ENCODE measurements at places on chromosomes 11 and 22.

DNA sequence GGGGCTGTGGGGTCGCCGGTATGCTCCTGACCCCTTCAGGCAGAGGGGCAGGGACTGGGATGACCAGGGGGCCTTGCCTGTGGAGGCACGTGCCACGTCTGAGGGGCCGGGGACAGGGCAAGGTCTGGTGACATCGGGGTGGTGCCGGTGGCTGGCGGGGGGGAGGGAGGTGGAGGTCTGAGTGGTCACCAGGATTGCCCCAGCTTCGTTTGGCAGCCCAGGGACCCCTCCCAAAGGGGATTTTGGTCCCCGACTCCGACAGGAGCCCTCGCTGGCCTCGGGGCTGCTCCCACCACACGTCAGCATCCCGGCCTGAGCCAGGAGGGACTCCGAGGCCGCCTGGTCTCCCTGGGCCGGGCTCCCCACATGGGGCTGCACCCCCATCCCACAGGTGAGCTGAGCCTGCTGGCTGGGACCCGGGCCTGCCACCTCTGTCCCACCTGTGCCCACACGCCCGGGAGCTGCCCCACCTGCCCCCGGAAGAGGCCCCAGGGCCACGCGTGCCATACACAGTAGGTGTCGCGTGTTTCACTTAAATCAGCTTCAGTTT is 1.1 kb upstream of the MUC6 start:
- H3K36me3 ChIP-seq: no peaks in the 10 kb centered on the region
- no peak overlapping the region for H3K27ac ChIP-seq
- no peaks in the 10 kb centered on the region for H3K4me1 ChIP-seq
- no peak for DNase-seq
- no peaks in the 10 kb centered on the region for H3K27me3 ChIP-seq

DNA sequence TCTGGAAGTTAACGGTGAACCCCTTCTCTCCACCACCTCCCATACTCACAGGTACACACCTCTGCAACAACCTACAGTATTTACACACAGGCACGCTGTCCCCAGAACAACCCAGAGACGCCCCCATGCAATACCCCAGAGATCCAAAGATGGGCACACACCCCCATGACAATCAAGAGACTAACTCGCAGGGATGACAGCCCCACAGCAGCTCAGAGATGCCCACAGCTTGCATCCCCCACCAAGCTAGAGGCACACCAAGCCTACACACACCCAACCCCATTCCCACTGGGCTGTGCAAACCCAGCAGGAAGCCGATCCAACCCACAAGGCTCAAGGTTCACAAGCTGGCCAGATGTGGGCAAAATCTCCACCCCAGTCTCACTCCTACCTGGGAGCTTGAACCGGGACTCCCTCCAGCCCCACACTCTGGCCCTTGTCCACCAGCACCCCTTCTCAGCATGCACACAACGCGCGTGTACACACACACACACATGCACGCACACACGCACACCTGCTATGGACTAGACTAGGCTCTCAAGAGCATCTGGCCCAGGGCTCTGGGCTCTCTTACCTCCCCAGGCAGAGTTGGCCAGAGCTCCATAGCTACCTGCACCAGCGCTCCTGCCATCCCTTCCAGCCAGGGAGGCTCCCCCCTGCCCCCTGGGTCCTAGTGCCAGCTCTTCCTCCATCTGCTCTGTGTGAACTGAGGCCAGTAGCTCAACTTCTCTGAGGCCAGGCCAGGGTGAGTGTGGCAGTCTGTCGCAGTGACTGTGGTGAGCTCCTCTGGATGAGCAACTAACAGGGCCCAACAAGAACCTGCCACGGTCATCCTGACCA is 11.5 kb downstream of the STARD10 start:
- no peaks in the 10 kb centered on the region for H3K36me3 ChIP-seq
- peaks cover 17% of the 10 kb centered on the region for H3K4me1 ChIP-seq
- DNase-seq: no peak
- H3K27ac ChIP-seq: no peak overlapping the region

DNA sequence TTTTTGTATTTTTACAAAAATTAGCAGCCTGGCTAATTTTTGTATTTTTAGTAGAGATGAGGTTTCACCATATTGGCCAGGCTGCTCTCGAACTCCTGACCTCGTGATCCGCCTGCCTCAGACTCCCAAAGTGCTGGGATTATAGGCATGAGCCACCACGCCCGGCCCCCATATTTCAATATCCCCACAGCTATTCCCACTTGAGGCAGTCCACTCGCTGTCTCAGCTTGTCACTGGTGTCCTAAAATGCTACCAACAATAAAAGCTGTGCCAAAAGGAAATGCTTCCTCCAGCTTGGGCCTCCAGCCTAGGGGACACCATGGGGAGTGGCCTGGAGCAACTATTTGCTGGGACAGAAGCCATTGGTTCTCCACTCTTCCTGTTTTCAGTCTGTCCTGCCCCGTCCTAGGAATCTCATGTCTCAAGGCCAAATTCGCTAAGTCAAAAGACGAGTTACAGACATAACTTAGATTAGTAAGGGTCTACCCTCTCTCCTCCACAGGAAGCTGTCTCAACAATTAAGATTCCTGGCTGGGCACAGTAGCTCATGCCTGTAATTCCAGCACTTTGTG is 7.3 kb upstream of the SPINDOC start:
- DNase-seq: no peak
- no peaks in the 10 kb centered on the region for H3K27me3 ChIP-seq
- H3K4me3 ChIP-seq: no peak overlapping the region
- no peaks in the 10 kb centered on the region for H3K36me3 ChIP-seq

DNA sequence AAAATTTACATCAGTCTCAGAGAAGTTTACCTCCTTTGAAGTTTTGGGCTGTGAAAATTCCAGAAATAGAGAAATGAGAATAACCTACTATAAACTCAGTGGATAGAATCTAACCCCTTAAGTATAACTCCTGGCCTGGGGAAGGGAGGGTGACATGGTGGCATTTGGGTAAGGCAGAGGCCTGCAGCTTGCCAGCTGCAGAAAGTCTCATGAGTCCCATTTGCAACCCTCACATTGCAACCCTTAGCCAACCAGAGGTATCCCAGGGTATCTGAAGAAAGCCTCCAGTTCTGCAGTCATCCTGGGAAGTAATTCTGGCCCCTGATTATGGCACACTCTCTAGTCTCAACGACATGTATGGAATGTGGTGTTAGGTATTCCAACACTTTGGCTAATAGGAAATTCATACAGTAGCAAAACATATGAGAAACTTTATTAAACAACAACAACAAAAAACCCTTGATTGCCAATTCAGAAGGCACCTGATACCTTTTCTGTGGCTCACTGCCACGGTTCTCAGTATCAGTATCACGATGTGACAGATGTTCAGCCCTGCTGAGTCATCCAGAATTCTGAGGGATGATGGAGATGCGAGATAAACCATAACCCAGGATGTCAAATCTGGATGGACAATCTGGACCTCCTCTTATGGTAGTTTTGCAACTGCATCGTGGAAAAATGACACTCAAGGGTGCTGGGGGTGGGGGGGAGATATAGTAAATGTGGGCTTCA is 743.4 kb downstream of the NELL1 start:
- H3K27ac ChIP-seq: no peak overlapping the region
- no peak overlapping the region for H3K4me3 ChIP-seq
- no peaks in the 10 kb centered on the region for H3K27me3 ChIP-seq

- no peak for DNase-seq
- H3K4me3 ChIP-seq: no peak overlapping the region
- H3K36me3 ChIP-seq: no peaks in the 10 kb centered on the region
- peaks cover 39% of the 10 kb centered on the region for H3K4me1 ChIP-seq
- no peak overlapping the region for H3K27ac ChIP-seq
Measured at GRCh38 chr11:67369801-67370284, 3.6 kb downstream of the CLCF1 start.

- H3K27me3 ChIP-seq: no peaks in the 10 kb centered on the region
- H3K4me1 ChIP-seq: peaks cover 4% of the 10 kb centered on the region
- no peak overlapping the region for H3K4me3 ChIP-seq
- peaks cover 11% of the 10 kb centered on the region for H3K36me3 ChIP-seq
- H3K27ac ChIP-seq: no peak overlapping the region
- DNase-seq: no peak
Measured at GRCh38 chr11:17135916-17136683, 58.6 kb upstream of the RPS13 start.

GRCh38 chr11:110345743-110346142 is 49.3 kb upstream of the RDX start:
- peaks cover 10% of the 10 kb centered on the region for H3K36me3 ChIP-seq
- peak; percentile 17 for DNase-seq
- H3K4me1 ChIP-seq: peaks cover 48% of the 10 kb centered on the region

GRCh38 chr11:69113646-69114340 is 41.9 kb upstream of the SMIM38 start:
- no peak overlapping the region for H3K27ac ChIP-seq
- no peaks in the 10 kb centered on the region for H3K27me3 ChIP-seq
- no peaks in the 10 kb centered on the region for H3K36me3 ChIP-seq
- no peak overlapping the region for H3K4me3 ChIP-seq

DNA sequence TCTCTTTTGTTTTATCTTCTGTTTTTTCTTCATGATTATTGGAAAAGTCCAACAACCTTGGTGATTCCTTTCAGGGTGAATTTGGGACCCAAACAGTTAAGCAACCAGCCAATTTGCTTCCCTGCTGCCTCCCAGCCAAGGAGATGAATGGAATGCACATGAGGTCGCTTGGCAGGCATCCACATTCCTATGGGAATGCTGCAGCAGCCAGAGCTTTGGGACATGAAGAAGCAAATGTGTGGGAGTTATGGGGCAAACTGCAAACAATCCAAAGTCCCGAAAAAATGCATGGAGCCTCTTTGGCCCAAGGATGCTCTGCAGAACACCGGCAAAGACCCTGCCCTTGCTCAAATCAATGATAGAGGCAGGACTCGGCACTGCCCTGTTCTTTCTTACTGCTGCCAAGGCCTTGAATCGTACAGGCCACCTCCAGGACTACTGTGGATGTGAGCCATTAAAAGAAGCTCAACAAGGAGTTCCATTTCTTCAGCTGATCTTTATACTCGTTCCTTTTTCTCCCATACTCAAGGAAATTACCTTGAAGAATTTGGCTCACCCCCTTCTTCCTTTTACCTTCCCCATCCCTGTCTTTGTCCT is 117.3 kb upstream of the TEAD1 start:
- H3K4me1 ChIP-seq: no peaks in the 10 kb centered on the region
- H3K27ac ChIP-seq: no peak overlapping the region
- no peak overlapping the region for H3K4me3 ChIP-seq
- DNase-seq: no peak
- H3K27me3 ChIP-seq: peaks cover 2% of the 10 kb centered on the region

DNA sequence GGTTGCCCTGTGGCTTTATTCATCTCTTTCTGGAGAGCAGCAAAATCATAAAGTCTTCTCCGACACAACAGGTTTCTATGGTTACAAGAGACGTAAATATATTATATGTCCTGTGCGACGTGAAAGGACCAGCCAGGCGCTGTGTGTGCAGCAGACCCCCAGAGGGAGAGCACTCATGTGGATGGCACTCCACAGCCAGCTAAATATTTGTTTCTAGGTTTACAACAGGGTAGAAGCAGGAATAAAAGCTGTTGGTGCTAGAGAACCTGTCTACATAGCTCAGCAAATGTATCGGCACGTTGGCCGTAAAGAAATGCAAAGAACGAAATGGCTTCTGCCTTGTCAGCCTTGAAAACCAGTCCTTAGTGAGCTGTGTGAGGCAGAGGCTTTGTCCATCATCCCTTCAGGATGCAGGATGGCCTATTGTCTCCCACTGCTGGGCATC is 133.8 kb upstream of the PITPNB start:
- H3K27ac ChIP-seq: no peak overlapping the region
- no peaks in the 10 kb centered on the region for H3K4me1 ChIP-seq
- H3K4me3 ChIP-seq: no peak overlapping the region
- DNase-seq: no peak

GRCh38 chr11:69299572-69299971 is 5.6 kb downstream of the MYEOV start:
- H3K4me1 ChIP-seq: peaks cover 51% of the 10 kb centered on the region
- H3K27ac ChIP-seq: no peak overlapping the region
- H3K27me3 ChIP-seq: peaks cover 4% of the 10 kb centered on the region
- no peak overlapping the region for H3K4me3 ChIP-seq
- no peak for DNase-seq
- H3K36me3 ChIP-seq: no peaks in the 10 kb centered on the region

DNA sequence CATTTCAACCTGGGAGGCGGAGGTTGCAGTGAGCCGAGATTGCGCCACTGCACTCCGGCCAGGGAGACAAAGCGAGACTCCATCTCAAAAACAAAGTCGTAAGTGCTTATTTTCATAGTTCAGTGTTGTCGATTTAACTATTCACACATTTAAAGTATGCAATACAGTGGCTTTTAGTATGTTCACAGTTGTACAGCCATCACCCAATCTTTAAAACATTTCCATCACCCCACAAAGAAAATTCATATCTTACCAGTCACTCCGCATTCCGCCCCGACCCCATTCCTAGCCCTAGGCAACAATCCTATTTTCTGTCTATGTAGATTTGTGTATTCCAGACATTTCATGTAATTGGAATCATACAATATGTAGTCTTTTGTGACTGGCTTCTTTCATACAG is 11.9 kb downstream of the IPO7 start:
- peaks cover 27% of the 10 kb centered on the region for H3K36me3 ChIP-seq
- no peaks in the 10 kb centered on the region for H3K27me3 ChIP-seq
- peak overlapping the region; percentile 22 for H3K27ac ChIP-seq
- peaks cover 43% of the 10 kb centered on the region for H3K4me1 ChIP-seq

DNA sequence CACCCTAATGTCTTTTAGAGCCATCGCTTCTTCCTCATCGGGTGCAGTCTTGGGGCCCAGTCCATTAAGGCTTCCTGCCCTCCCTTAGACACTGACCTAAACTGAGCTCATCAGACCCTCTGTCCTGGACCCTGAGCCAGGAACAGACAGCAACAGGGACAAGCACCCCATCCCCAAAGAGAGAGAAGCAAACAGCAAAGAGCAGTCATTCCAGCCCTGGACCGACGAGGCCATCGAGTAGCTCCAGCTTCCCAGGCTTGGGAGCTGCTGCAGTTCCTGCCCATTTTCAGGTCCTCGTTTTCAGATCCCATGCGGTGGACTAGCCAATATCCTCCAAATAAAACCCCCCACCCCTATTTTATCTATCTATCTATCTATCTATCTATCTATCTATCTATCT is 25.8 kb upstream of the CACNG2 start:
- no peak overlapping the region for H3K4me3 ChIP-seq
- no peak overlapping the region for H3K27ac ChIP-seq
- DNase-seq: no peak
- no peaks in the 10 kb centered on the region for H3K27me3 ChIP-seq
- H3K4me1 ChIP-seq: no peaks in the 10 kb centered on the region
- no peaks in the 10 kb centered on the region for H3K36me3 ChIP-seq

- peaks cover 4% of the 10 kb centered on the region for H3K36me3 ChIP-seq
- no peak overlapping the region for H3K4me3 ChIP-seq
- H3K27ac ChIP-seq: no peak overlapping the region
- DNase-seq: no peak
- no peaks in the 10 kb centered on the region for H3K27me3 ChIP-seq
Measured at GRCh38 chr11:76096552-76096951, 109.8 kb downstream of the WNT11 start.

DNA sequence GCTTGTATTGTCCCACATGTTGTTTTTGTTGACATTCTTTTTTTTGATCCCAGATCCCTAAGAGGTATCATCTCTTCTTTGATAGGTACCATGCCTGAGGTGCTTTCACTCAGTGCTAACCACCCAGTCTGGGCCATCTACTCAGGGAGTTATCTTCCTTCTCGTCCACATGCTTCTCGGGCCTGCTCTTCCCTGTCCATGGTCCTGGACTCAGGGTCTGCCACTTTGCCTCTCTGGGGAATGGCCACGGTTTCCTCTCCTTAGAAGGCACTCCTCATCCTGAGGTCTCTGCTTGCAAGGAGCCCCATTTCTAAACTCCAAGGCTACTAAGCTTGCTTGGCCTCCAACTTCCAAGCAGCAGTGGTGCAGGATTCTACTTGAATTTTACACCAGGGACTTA is 227.0 kb upstream of the NCAM1 start:
- no peak overlapping the region for H3K27ac ChIP-seq
- no peak for DNase-seq
- no peaks in the 10 kb centered on the region for H3K36me3 ChIP-seq
- no peak overlapping the region for H3K4me3 ChIP-seq
